ENCODE measurements at places on chromosomes 6 and 20.
A peak's percentile ranks its signal among the peaks of the same experiment; 100 is the strongest.

DNA sequence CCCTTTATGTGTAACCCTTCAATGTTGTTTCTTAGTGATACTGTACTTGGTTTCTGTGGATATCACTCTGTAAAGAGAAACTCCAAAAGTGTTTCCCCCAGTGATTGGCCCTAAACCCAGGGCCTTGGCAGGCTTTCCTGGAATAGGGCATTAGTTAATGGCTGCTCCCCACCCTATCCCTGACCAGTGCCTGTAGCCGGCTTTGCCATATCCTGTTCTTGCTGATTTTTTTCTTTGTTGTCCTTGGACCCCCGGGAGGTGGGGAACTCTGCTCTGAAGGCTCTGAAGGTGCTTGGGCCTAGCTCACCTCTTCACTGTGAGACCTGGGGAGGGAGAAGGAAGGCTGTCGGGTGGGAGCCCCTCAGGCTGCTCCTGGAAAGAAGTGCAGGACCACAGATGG, 120.1 kb downstream of the TCP11 start:
- no peak for DNase-seq

DNA sequence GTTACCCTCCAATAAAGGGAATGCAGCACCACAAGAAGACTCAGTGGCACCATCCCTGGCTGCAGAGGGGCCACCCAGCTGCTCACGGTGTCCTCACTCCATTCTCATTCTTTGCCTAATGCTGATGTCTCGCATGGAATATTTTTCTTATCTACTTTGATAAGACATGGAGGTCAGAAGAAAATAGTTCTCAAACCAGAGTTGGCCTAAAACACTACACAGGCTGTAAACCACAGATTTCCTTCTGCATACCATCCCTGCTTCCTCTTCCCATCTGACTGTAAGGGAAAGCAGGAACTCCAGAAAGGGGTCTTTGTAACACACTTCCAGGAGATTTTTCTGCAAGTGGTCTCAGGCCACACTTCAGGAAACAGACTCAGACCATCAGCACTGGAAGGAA, 43.1 kb upstream of the CD93 start:
- no peak for DNase-seq

GRCh38 chr20:20747298-20747697, 34.9 kb upstream of the RALGAPA2 start:
- no peak for DNase-seq

DNA sequence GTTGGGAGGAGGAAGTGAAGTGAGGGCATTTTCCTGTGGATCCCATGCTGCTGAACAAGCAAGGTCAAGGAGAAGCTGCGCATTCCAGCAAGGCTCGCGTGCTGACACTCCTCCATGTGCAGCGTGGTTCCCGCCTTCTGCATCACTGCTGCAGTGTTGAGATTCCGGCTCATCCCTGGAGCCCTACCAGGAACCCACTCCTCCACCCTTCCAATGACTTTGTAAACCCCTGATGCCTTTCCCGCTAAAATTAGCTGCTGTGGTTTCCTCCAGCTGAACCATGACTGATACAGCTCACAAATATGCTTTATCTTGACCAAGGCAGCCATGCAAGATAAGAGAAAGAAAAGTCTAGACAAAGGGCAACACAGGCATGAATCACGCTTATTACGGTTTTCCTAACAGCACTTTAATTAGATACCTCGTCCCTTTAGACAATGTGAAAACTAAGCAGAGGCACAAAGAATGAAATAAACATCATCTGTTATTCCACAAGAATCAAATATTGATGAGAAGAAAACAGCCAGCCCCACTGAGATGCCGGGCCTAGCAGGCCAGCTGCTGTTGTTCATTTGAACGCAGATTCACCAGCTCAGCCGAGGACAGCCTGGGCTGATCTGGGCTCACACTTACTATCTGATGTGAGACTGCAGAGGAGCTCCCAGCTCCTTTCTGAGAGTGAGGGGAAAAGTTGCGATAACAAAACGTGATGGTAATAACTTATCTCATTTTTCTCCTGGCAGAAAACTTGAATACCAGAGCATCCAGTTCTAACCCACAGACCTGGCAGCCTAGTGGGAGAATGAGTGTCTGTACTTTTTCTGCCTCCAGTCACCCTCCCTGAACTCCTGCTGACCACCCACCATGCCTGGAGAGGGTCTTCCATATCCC, 14.2 kb upstream of the BNIP5 start:
- DNase-seq: no peak

- no peak for DNase-seq
Observed at GRCh38 chr20:63477944-63478343, 5.5 kb upstream of the KCNQ2 start.

DNA sequence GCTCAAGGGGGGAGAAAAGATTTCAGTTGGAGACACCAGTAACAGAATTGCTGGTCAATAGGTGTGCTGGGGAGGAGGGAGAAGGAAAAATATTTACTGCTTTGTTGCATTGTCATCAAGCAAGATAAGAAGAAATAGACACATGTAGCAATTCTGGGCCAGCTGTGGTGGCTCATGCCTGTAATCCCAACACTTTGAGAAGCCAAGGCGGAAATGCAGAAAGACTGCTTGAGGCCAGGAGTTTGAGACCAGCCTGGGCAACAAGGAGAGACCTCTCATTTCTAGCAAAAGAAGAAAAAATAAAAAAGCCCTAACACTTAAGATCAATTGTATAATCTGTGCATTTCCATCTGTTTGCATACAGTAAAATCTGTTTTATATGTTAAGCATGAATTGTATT, 126.6 kb downstream of the ZFP64 start:
- DNase-seq: no peak

- no peak for DNase-seq
Observed at GRCh38 chr20:33079259-33079658, at the start of gene BPIFB4. BPIFB4 (plus strand) TSS chr20:33079643; CDS start chr20:33081527, 1,884 bp downstream.

GRCh38 chr20:62860924-62861691, 514 bp downstream of the TCFL5 start:
- peak; percentile 49 for DNase-seq

DNA sequence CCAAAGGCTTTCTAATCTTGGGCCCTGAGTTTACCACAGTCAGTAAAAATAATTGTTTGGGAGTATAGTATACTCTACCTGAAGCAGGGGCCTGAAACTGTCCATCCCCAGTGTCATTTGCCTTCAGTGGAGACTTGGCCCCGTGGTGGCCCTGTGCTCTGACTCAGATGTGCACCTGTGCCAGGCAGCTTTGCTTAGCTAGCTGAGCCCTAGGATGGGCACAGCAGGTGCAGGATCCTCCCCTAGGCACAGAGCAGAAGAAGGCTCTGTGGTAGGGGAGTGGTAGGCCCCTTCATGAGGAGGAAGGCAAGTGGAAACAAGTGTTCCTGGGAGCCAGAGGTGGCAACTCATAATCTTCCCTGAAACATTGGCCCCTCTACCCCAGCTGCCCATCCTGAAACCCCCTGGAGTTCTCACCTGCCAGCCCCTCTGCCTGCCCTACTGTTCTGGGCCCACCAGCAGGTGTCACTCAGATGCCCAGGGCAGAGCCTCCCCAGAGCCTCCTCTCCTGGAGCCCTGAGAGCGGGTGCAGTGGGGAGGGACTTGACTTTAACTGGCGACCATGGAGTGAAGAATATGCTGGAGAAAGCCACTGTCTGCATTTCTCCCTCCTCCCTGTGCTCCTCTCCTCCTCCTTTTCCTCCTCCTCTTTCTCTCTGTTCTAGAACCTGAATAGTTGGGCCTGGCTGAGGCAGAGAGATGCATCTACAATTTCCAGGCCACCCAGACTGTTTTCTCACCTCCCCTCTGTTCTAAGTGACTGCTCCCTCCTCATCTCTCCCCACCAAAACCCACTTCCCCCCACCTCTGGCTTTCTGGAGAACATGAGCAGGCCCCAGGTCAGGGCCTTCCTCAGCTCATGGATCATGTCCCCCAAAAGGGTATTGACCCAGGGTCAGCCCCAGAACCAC, 2.9 kb downstream of the CPNE5 start:
- DNase-seq: no peak

GRCh38 chr6:42929821-42930360, 611 bp downstream of the CNPY3 start:
- DNase-seq: peak; percentile 84

- no peak for DNase-seq
Observed at GRCh38 chr20:32612351-32613191, 27.4 kb upstream of the NOL4L start.
